LNCaP clone FGC (cell line): ENCODE measurements at places on chromosomes 4 and X.

DNA sequence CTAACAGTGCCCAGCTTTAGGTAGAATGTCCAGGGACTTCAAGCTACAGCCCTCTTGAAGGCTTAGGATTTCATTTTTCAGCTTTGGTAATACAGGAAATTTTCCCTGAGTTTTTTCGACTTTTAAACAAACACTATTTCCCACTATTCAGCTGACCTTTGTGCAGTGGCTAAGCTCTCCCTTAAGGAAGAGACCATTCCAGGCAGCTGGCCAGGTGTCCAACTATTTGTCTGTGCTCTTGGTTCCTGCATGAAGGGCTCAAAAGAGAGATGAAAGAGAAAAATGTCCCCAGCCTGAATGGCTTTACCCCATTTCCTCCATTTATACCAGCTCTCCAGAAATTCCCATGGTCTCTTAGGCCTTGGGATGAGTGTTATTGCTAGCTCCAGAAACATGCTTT lies 111.9 kb upstream of the KLF8 start:
- DNase-seq = no peak

GRCh38 chrX:105552395-105552794 lies 269.9 kb upstream of the NRK start:
- no peak for DNase-seq

- no peak for DNase-seq
These were observed 73.3 kb downstream of the NAT8L start for GRCh38 chr4:2132438-2132837.

GRCh38 chrX:7068939-7069367 lies 78.6 kb upstream of the STS start:
- no peak for DNase-seq

DNA sequence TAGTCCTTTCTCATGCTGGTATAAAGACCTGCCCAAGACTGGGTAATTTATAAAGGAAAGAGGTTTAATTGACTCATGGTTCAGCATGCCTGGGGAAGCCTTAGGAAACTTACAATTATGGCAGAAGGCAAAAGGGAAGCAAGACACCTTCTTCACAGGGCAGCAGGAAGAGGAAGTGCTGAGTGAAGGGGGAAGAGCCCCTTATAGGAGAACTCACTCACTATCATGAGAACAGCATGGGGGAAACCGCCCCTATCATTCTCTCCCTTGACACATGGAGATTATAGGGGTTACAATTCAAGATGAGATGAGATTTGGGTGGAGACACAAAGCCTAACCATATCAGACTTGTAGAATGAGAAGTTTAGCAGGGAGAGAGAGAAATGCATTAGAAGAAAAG lies 373.3 kb upstream of the DIAPH2 start:
- no peak for DNase-seq

- no peak for DNase-seq
These were observed 81.9 kb downstream of the VCX2 start for GRCh38 chrX:8089141-8089540.

- no peak for DNase-seq
These were observed 18.5 kb upstream of the AP1AR start for GRCh38 chr4:112213091-112213490.

DNA sequence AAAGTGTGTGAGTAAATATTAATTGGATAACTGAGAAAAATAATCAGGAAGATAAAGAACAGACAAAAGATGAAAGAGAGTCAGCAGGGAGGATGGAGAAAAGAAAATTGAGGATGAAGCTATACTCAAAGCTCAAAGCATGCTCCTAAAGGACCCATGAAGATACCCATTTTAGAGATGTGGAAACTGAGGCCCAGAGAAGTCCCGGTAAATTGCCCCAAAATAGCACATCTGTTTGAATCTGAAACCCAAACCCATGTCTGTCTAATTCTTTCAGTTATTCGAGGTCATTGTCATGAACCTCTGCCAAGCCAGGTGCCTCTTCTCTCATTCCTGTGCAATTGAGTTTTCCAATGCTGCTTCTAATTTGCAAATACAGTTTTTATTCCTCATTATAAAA lies 29.6 kb upstream of the MSX1 start:
- no peak for DNase-seq

DNA sequence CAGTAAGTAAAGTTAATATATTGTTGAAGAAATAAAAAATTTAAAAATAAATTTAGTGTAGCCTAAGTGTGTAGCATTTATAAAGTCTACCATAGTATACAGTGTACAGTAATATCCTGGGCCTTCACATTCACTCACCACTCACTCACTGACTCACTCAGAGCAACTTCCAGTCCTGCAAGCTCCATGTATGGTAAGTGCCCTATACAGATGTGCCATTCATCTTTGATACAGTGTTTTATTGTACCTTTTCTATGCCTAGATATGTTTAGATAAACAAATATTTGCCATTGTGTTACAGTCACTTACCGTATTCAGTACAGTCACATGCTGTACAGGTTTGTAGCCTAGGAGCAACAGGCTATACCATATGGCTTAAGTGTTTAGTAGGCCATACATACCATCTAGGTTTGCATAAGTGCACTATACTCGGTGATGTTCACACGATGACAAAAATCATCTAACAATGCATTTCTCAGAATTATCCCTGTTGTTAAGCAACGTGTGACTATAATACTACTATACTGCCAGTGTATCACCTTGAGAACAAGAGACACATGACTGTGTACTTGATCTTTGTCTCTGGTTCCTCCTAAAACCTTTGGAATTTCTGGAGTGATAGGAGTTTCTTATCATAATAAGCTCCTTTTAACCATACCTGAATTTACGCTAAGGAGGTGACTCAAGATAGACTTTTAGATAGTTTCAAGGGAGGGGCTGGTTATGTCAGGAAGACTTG lies 25.8 kb upstream of the SEPTIN11 start:
- no peak for DNase-seq

DNA sequence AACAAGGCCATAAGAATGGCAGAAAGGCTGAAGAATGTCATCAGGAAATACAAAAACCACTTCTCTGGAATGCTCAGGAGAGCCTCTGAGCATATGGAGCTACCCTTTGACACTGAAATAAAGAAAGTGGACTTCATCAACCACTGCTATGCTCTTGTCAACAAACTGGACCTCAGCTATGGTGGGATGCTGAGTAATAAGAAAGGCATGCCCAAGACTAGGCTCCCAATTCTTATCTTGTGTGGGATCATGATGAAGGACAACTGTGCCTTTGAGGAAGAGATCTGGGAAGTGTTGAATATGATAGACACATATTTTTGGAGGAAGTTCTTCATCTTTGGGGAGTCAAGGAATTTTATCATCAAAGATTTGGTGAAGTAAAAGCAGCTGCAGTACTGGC lies 86.9 kb upstream of the MAGEB16 start:
- DNase-seq = no peak

DNA sequence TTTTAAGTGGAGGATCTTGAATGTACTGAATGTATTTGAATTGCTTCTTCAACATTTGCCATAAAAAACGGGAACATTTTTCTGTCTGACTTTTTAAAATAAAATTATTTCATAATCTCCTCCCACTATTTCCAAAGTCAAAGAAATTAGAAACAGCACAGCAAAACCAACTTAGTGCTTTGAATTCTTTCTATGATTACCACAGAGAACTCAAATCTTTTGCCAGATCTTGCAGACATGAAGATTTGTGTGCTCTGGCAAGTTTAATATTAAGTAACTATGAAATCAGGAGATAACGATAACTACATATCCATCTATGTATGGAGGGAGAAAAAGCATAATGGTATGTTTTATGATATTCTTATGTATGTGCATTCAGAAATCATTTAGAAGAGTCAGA lies 982.2 kb downstream of the PCDH7 start:
- no peak for DNase-seq

DNA sequence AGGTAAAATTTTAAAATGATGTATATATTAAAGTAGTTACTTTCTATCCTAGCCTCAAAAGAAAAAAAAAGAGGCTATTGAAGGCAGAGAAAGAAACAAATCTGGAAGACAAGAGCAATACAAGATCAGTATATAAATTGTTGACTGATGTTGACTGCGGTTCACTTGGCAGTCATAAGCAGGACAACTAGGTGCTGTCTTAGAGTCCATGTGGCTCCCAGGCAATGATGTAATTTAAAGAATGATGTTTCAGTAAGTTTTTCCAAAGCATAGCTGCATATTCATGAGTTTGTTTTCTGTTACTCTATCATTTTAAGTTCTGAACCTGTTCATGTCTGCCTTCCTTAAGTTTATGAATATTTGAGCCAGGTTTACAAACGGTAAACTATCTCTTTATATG lies 630.2 kb downstream of the FAT4 start:
- no peak for DNase-seq

GRCh38 chr4:24477919-24478318 lies 106.4 kb downstream of the DHX15 start:
- no peak for DNase-seq

- no peak for DNase-seq
These were observed 206.2 kb upstream of the BANK1 start for GRCh38 chr4:101584306-101584705.

GRCh38 chr4:156100651-156101050 lies 147.0 kb upstream of the CTSO start:
- DNase-seq = no peak

GRCh38 chr4:107896158-107896645 lies 35.1 kb upstream of the CYP2U1 start:
- DNase-seq = no peak

- DNase-seq = no peak
These were observed 47.2 kb downstream of the FGFBP1 start for GRCh38 chr4:15891312-15891711.

- no peak for DNase-seq
These were observed 111.5 kb downstream of the AFAP1 start for GRCh38 chr4:7828011-7828720.

DNA sequence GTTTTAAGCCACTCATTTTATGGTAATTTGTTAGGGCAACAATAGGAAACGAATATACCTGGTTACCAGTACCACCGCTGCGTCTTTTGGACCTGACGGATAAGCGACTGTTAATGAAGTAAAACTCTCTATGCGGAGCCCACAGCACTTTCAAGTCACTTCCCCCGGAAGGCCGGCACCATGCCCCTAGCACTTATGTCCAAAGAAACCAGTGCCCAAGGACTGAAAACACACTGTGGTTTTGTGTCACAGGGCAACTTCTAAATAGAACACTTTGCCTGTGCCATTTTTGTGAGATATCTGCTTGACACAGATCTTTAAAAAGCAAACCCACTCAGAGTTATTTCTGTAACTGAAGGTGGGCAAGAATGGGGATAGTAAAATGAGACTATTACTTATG lies 22.7 kb downstream of the SH3KBP1 start:
- DNase-seq = no peak

DNA sequence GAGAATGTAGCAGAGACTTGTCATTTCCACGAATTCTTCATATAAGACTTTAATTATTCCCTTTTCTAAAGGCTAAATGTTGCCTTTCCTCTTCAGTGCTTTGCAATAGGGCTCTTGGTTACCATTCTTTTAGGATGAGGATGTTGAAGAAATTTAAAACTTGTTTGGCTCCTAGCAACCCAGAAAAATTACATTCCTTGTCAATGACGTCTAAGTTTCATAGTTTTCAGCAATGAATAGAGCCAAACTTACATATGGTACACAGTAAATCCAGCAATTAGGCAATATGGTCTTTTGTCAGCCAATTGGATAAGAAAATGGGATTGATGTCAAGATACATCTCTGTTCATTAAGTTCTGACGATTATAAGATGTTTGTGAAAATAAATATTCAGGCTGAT lies 1639.6 kb upstream of the PCDH10 start:
- no peak for DNase-seq

GRCh38 chr4:170497112-170497511 lies 407.4 kb upstream of the AADAT start:
- no peak for DNase-seq

GRCh38 chr4:141207961-141208360 lies 12.7 kb upstream of the ZNF330 start:
- no peak for DNase-seq

GRCh38 chr4:88093874-88094273 lies 64.6 kb downstream of the ABCG2 start:
- no peak for DNase-seq

- no peak for DNase-seq
These were observed 462.2 kb upstream of the PABPC4L start for GRCh38 chr4:134663742-134664141.

- DNase-seq = no peak
These were observed 14.5 kb downstream of the L1CAM start for GRCh38 chrX:153871451-153871850.

DNA sequence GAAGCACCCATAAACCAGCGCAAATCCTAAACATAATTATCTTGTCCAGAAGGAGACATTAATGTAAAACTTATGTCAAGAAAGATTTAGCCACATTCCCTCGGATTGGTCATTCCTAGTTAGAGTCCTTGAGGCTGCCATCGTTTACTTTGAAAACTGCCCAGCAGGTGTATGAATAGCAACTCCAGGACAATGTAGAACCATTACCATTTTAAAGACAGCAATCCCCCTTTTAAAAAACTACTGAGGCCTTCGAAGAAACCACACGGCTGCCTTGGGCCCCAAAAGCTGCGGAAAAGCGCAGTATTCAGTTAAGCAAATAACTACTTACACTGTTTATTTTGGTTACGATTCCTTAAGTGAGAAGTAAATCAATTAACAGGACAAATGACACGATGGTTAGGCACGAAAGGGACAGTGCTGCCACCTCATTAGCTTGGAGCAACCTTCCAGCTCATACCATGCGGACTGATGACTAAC lies 822 bp upstream of the SGMS2 start:
- no peak for DNase-seq

GRCh38 chr4:89929425-89930159 lies 34.9 kb downstream of the MMRN1 start:
- DNase-seq = no peak
